ENCODE measurements at places on chromosomes 1 and 21. TPM values are rescaled to one million over a fixed set of nuclear protein-coding genes. Genes with fewer than 3 reads are reported as not detected.
A peak's percentile ranks its signal among the peaks of the same experiment; 100 is the strongest.

DNA sequence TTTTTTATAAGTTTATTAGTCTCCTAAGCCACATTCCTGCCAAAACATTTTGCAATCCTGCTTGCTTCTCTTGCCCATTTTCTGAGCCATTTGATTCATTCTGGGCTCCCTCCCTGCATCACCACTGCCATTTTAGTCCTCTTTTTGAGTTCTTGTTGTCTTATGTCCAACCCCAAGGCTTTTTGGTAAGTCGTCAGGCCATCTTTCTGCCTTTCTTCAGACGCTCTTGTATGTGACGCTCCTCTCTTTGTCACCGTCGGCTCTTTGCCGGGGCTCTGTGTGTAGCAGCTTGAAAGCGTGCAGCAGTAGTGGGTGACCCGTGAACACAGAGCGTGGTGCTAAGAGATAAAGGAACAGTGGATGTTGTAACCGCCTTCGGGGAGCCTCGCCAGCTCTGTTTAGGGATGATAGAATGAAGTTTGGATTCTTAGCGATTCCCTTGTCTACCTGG is 14.6 kb downstream of the HUNK start:
- no peak for DNase-seq

Gene FNDC10
- 1.8 TPM for total RNA-seq

DNA sequence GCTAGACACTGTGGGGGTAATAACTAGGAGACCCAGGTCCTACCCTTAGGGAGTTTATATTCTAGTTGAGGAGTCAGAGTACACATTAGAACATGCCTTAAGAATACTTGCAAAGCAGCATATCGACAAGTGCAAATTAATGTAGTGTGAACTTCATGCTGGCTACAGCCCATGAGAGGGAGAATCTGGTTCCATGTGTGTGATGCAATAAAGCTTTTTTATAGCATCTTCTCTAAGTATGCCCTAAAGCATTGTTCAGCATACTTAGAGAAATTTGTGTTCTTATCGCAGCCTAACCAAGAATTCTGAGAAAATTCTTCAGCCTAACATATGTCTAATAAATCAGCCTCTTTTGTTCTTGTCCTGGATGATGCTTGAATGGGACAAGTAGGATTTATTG is 95.5 kb downstream of the SDCCAG8 start:
- DNase-seq, result no peak

- no peak for DNase-seq
These were observed 488.7 kb downstream of the OMA1 start for GRCh38 chr1:58057826-58058225.

DNA sequence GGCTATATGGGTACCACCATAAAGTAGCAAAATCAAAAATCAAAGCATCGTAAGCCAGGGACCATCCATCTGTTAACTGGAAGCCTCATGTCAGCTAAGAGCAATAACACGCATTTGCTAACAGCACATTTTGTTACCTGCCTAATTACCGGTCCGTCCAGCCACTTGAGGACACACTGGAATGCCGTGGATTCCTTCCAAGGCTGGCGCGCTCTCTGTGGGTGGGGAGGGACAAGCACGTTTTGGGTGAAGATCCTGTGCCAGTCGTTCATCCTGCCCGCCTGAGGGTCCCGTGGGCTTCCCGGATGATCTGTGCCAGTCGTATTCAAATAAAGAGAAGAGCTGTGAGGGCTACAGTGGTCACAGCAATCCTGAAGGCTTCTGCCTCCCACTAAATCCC is 6.2 kb downstream of the NPHP4 start:
- DNase-seq, result no peak

DNA sequence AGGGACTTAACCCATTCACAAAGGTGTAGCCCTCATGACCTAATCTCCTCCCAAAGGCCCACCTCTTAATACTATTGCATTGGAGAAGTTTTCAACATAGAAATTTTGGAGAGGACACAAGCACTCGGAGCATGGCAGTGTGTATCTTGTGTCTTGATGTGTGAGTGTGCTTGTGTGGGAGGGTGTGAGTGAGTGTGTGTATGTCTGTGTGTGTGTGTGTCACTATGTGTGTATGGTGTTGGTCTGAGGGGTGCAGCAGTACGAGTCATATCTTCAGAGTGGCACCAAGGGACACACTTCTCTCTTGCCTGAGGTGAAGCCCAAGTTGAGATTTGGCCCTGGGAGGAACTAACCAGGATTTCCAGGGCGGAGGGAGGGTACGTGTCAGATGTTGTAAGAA is 73.7 kb downstream of the NAV1 start:
- no peak for DNase-seq

DNA sequence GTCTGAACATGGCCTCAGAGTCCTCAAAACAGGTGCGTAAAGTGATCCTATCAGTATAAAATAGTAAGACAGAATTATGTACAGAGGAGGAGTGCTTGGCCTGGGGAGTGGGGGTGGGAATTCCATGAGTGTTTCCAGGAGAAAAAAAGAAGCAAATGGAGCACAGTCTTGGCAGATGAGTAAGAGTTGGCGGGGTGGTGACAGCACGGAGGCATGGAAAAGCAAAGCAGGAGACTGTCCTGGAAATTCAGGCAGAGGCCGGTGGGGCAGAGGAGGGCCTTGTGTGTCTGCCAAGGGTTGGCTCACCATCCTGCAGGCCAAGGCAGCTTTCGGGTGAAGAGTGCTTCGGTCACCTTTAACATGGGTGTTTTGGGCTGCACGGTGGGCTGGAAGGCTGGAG is 63.4 kb downstream of the OPTC start:
- peak; percentile 91 for DNase-seq

Gene RSPH1
- total RNA-seq, result 0.23 TPM

DNA sequence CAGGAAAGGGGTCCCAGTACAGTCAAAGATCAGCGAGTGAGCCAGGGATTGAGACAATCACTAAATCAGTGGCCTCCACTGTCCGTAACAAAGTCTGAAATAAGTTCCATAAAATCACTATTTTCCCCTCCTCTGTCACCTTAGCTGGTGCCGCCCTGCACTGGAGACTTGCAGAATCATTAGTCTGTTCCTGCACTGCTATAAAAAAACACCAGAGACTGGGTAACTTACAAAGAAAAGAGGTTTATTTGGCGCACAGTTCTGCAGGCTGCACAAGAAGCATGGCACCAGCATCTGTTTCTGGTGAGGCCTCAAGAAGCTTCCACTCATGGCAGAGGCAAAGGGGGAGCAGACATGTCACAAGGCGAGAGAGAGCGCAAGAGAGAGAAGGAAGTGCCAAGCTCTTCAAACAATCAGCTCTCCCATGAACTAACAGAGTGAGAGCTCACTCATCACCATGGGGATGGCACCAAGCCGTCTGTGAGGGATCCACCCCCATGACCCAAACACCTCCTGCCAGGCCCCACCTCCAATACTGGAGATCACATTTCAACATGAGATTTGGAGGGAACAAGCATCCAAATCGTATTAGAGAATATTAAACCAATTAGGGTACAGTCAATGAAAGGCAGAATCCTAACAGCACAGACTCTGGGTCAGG is 129.8 kb upstream of the TIAM1 start:
- peak; percentile 79 for DNase-seq

GRCh38 chr21:45765375-45765774 is 121.8 kb downstream of the PCBP3 start:
- no peak for DNase-seq

Gene ACTA1
- not detected for total RNA-seq

DNA sequence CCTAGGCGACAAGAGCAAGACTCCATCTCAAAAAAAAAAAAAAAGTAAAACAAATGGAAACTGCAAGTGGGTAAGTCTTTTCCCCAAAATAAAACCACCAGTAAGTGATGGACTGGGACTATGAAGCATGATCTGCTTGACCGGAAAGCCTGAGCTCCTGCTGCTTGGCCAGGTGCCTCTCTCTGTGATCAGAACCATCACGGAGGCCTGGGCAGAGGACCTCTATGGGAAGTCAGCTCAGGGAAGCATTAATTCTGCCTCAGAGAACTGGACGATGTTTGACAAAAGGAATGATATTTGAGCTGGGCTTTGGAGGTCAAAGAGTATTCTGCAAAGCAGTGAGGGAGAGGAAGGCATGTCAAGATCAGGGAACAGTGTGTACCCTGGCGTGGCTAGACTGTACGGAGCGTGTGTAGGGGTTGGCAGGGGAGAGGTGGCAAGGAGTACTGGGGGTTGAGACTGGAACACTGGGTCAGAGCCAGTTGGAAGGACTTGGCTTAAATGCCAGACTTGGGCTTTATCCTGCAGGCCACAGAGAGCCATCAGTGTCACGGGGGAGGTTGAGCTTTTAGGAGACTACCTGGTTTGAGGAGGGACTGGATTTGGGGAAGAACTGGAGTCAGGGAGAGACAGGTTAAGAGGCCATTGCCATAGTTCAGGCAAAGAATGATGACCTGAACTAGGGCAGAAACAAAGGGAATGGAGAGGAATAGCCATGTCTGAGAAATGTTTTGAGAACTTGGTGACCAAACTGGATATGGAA is 16.4 kb downstream of the ATP1A2 start:
- DNase-seq, result no peak

DNA sequence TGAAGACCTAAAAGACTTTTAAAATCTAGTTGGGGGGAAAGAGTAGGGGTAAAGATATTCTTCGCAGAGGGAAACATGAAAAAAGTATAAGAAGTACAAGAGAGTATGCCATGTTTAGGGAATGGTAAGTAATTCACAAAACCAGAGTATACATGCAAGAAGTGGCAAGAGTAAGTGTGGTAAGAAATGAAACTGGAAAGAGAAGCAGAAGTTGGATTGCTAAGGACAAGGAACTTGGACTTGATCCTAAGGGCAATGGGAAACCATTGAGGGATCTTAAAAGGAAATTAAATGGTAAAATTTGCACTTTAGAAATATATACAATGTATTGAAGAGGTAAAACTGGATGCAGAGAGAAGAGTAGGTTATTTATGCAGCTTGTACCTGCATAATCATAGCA is 9.2 kb upstream of the ZNF644 start:
- no peak for DNase-seq

- no peak for DNase-seq
These were observed 3.9 kb downstream of the LAPTM5 start for GRCh38 chr1:30753660-30754123.

- peak; percentile 38 for DNase-seq
These were observed 796 bp upstream of the TDRKH start for GRCh38 chr1:151790940-151791651.

DNA sequence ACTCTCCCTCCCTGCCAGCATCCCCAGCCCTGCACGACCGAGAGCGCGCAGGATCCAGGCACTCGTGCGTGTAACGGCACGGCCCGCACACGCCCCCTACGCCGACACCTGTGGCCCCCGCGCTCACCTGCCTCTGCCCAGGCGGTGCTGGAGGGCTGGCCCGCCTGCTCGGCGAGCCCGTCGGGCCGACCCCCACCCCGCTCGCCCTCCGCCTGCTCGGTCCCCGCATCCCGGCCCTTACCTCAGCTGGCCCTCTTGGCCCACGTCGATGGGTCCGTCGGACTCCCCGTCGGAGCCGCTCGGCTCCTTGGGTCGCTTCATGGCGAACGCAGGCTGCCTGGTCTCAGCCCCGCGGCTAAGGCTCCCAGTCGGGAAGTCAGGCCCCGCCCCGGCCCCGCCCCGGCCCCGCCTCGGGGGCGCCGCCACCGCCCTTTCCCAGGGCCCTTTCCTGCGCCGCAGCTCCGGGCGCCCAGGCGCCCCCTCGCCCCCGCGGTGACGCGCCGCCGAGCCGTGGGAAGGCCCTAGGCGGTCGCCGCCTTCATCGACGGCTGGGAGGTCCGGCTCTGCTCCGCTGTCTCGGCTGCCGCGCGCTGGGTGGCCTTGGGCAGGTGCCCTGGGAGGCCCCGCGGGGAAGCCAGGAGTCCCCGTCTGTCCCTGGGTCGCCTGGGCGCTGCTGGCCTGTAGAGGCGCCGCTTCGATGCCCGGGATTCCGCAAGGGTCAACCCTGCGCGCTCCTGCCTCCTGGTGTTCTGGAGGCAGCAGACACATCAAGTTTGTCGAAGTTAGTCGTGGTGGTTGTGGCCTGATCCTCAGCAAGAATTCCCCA is at the start of gene HEYL:
HEYL (minus strand) TSS at position 339 of the 826 bp plus-strand sequence; CDS start at position 321, 18 bp downstream.
- DNase-seq, result no peak

Gene HHAT
- 4.5 TPM for total RNA-seq

DNA sequence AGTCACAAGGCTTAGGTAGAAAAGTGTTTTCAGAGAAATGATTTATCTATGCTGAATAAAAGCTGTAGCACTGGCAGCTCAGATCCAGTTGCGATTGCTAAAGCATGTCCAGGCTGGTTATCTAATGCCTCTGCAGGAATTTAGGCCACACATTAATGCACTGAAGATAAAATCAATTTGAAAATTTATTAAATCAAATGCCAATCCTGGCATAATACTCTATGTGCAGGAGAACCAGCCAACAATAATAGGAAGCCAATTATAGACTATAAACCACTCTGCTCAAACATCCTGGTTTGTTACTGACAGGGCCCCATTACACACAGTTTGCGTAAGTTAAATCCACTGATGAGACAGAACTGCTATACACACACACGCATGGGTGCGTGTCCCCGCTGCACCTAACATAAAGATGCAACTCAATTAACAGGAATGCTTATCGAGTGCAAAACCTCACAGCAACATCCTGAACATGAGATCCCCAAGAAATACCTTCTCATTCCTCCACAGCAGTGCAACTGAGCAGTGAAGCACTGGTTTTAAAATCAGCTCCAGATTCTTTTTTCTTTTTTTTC is 40.6 kb downstream of the PTP4A2 start:
- DNase-seq, result no peak

DNA sequence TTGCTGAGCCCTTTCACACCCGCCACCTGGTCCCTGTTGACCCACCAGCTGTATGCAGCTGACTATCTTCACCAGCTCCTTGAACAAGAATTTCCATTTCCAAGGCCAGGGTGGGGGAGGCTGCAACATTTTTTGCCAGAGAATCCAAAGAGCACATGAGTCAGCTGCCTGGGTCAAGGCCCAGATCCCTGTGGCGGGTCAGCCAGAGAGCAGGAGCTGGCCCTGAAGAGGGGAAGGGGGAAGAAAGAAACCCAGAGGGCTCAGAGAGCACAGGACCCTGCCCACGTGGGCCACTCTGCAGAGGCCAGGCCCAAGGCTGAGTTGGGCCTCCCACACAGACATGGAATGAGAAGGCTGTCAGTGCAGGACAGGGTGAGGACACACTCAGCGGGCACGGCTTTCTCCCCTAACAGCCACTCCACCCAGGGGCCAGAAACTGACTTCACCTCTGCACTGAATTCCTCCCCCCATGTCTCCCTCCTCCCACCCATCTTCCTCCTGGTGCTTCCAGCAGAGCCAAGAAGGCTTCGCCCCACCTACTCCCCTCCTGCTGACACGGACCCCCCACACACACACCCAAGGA is 28.9 kb downstream of the S100A6 start:
- peak; percentile 84 for DNase-seq

Gene NUDT17
- 1.8 TPM for total RNA-seq

GRCh38 chr21:44599264-44600029 is 950 bp upstream of the KRTAP10-7 start:
- DNase-seq, result no peak

- DNase-seq, result no peak
These were observed 29.8 kb downstream of the DBT start for GRCh38 chr1:100219883-100220282.

Gene KRTAP10-3
- not detected for total RNA-seq

GRCh38 chr21:30193201-30193600 is 22.7 kb downstream of the CLDN8 start:
- no peak for DNase-seq

Gene GJA8
- total RNA-seq, result not detected

- DNase-seq, result no peak
These were observed 87.8 kb downstream of the PTPN14 start for GRCh38 chr1:214463596-214463995.

Data from Daoy (cell line).